Activated CD4-positive, alpha-beta T cell treated with anti-CD3 and anti-CD28 coated beads, Interleukin-2, amount 50 U/mL, for 4 hours (primary cell): ENCODE measurements at places on chromosomes 7 and 10.

GRCh38 chr10:130128062-130128781 lies 8.0 kb upstream of the GLRX3 start:
- DNase-seq: no peak

DNA sequence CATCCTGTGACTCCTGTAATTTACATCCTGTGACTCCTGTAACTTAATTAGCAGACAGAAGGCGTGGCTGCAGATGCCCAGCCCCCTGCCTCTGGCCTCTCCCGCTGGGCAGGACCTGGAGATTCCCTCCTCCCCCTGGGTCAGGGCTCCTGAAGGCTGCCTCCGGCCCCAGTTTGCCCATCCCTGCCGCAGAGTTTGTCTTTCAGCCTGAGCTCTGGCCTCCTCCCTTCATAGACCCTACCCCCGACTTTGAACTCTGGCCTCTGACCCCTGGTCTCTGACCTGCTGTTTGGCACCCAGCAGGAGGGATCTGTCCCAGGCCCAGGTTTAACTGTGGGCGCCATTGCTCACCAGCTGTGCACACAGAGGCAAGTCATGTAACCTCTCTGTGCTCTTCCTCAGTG lies 45.6 kb downstream of the ELFN1 start:
- no peak for DNase-seq

GRCh38 chr10:114284346-114285071 lies 45.5 kb downstream of the VWA2 start:
- no peak for DNase-seq

GRCh38 chr7:21941611-21942141 lies 4.0 kb downstream of the CDCA7L start:
- DNase-seq: no peak

GRCh38 chr7:39132306-39132705 lies 154.6 kb downstream of the POU6F2 start:
- DNase-seq: no peak
